Vagina (tissue), 2 donors: ENCODE measurements at places on chromosomes 16 and 17. TPM values are rescaled to one million over a fixed set of nuclear protein-coding genes. Genes with fewer than 3 reads are reported as not detected.

GRCh38 chr16:83994087-83994486, 26.0 kb downstream of the NECAB2 start:
- no peak for DNase-seq

- DNase-seq = no peak
These were observed 200.8 kb upstream of the KCNJ16 start for GRCh38 chr17:69874175-69874670.

- no peak for DNase-seq
These were observed 25.5 kb downstream of the STH start for GRCh38 chr17:46024590-46024989.

DNA sequence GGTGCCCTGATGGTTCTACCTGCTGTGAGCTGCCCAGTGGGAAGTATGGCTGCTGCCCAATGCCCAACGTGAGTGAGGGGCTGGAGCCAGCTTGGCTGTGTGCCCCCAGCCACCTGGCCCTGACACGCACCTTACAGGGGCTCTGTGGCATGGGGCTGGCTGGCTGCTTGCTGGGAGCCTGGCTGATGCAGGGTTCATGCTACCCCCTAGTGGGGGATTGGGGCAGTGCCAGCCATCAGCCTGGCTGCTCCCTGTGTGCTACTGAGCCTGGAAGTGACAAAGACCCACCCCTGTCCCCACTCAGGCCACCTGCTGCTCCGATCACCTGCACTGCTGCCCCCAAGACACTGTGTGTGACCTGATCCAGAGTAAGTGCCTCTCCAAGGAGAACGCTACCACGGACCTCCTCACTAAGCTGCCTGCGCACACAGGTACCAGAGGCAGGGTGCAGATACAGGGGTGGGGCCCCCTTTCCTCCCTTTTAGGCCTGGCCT, 5.7 kb downstream of the GRN start:
- no peak for DNase-seq

DNA sequence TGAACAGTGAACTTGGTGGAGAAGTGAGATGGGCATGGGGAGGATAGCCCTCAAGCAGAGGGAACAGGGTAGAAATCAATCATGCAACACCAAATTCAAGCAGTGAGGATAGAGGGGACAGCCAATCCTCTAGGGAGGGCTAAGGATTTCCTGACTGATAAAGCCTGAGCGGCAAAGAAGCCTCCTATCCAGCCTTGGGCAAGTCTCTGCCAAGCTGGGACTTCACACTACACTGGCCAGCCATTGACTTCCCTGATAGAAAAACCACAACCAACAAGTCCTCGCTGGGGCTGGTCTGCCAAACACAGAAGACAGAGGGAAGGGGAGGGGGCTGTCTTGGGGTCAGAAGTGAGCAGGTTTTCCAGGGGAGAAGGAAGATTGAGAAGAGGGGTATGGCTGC, 2.5 kb upstream of the FBXL19 start:
- no peak for DNase-seq

DNA sequence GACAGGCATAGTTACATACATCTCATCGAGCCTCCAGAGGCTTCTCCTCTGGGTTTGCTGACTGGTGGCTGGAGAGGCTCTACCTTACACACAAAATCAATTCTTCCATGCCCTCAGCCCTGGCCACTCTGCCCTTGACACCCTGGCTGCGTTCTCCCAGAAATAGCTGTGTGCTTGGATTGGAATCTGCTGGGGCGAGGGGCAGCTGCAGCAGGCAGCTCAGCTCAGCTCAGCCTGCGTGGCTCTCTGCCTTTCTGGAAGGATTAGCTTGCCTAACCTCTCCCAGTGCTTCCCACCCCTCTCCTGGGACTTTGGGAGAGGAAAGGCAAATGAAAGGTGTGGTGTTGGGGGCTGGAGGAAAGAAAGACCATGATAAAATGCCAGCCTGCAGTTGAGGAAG, 216.1 kb downstream of the ENGASE start:
- no peak for DNase-seq

GRCh38 chr17:66383333-66383732, 80.9 kb downstream of the PRKCA start:
- no peak for DNase-seq

DNA sequence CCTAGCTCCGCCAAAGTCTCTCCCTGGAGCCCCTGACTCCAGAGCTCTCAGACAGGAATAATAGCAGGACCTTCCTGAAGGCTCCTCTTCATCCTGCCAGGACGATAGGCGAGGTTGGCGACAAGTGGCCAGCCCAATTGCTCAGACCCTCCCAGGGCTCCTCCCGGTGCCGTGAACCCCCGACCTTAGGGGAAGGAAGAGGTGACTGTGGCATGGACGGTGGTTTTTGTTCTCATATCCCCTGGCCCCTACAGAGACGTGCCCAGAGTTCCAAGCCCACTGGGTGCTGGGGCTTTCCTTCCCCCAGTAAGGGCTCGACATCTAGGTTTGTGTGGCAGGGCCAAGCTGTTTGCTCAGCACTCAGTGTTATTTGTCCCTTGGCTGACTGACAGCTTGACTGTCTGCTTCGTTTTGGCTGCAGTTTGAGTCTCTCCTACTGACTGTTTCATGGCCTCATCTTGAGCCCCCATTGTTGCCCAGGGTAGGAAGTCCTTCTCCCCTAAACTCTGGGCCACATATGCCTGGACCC, 4.6 kb upstream of the ADCY7 start:
- DNase-seq = no peak

- DNase-seq = no peak
These were observed 685 bp downstream of the PAQR4 start for GRCh38 chr16:2969545-2970521.

- DNase-seq = no peak
These were observed 29.4 kb downstream of the GRB7 start for GRCh38 chr17:39767147-39767546.

DNA sequence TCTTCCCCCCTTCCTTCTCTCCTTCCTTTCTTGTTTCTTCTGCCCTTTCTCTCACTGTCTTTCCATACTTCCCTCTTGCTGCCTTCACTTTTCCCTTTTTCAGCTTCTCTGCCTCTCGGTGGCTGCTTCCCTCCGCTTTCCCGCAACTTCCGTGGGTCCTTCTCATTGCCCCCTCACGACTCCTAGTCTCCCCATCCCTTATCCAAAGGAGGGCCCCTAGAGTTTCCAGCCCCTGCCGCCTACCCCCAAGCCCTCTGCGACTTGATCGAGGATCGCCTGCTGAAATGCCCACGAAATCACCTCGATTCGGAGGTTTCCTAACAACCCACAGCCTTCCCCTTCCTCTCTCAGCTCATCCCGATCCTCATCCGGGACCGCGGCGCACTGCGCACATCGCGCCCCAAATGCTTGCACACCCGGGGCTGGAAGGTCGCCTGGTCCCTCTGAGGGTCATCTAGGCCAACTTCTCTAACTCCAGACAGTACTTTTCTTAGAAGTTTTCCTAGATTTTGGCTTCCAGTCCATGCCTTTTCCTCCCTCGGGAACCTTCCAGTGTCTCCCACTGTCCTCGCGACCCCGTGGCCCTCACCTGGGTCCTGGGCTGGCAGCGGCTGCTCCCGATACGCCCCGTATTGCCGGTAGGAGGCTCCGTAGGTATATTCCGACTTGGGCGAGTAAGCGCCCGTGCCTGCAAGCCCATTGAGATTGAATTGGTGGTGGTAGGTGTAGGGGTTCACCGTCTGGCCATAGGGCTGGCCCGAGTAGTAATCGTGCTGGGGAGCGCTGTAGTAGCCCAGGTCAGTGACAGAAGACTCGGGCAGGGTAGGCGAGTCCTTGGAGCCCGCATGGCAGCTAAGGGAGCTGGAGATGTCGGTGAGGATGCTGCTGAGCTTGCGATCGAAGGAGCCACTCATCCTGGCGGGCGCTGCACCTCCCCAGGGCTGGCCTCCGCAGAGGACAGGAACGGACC, 654 bp downstream of the DLX3 start:
- no peak for DNase-seq

DNA sequence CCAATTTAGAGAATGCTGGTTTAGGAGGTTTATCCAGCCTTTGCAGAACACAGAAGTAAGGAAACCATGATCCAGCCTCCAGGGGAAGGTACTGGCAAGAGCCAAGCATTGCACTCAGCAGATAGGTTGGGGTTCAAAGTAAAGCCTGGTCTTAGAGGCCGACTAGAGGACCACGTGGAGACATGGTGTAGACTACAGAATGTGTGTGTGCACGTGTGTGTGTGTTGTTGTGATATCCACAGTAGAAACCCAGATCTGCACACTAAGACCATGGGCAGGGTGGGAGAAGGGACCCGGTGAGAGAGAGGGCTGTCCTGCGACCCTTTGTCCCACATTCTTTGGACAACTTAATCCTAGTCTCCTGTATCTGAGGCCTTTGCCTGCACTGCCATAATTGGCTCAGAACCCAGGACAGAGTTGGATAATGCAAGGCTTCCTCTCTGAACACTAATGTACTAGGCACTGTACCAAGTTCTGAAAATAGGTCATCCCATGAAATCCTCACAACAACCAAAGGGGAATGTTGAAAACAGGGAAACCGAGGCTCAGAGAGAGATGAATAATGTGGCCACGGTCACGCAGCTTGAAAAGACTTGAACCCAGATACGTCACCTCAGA, 325.1 kb upstream of the HSBP1 start:
- peak; percentile 4 for DNase-seq

DNA sequence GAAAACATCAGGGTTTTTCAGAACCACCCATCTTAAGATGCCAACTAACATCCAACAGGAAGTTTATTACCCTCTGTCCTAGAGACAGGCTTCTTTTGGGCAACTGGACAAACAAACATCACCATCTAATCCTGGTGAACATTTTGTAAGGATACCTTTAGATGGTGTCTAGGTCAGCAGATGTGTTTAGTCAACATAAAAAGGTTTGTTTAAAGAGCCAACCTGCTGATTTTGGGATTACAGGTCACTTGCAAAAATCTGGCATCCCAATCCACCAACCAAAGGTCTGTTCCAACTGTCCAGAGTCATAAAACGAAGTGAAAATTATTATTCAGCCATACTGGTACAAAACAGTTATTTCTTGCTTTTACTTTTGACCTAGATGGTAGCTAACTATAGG, 145.2 kb upstream of the C17orf78 start:
- no peak for DNase-seq

DNA sequence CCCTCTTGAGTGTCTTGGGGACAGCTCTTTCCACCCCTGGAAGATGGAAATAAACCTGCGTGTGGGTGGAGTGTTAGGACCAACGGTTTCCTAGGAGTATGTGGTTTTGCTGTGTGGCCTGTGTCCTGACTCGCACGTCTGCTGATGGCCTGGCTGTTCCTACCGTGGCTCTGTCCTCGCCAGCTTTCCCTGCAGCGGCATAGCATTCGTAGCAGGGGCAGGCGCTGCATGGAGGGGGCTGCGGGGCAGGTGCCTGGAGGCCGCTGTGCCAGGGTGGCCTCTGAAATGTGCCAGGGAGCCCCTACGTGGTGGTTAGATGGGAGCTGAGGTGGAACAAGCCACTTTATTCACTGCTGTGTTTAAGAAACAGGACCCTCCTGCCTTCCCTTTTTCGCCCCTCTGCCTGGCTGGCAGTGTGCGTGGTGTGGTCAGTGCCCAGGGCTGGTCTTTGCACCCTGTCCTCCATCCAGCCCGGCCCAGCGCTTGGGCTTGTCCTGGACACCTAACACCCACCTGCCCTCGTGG, 10.6 kb downstream of the SLC16A3 start:
- no peak for DNase-seq

GRCh38 chr16:87924811-87925670, 11.3 kb downstream of the CA5A start:
- no peak for DNase-seq

GRCh38 chr16:978403-978802, 3.2 kb upstream of the SOX8 start:
- DNase-seq = no peak

DNA sequence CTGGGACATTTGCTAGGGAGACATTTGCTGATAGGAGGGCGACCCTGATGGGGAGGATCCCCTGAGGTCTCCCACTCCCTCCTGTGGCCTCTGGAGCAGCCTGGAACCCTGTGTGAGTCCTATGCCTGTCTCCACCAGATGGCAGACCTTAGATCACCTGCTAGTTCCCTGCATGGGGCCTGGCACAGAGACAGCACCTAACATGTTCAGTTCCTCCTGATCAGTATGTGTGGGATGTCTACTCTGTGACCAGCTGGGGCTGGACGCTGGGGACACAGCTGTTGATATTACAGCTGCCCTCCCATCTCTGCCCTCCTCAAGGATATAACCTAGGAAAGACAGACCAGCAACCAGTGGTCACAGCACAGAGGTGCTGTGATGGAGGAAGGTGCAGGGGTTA, 1.1 kb upstream of the ADCY7 start:
- DNase-seq = no peak

GRCh38 chr16:12503191-12503590, 300.5 kb downstream of the CPPED1 start:
- no peak for DNase-seq

DNA sequence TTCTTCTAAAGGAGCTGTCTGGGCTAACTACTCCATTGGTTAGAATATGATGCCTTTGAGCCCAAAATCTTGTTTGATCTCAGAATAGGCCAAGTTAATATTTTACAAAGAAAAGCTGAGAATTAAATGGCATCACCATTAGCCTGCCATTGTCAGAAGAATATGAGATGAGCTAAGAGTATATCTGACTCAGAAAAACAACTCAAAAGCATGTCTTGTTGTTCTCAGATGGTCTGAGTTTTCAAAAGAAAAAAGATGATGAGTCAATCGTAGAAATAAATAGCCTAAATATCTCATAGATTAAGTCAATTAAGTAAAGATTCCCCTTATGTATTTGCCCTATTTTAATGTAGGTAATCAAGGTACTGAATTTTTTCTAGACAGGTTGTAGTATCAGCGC, 197.1 kb upstream of the TBX2 start:
- DNase-seq = no peak

DNA sequence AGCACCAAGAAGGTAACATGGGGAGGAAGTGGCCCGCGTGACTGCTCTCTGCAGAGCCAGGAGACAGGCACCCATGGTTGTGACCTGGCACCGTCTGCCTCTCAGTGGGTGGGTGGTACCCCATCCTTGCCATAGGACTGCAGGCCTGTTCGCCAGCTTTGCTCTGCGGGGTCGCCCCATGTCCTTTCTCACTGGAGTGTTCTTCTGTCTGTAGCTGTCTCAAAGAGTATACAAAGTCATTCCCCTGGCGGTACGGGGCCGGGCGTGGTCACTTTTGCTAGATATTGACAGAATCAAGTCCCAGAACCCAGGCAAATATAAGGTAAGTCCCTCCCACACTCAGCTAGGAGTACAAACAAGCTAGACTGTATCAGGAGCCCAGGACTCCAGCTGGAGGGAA, 6.0 kb downstream of the TBC1D26 start:
- DNase-seq = peak; percentile 88

GRCh38 chr17:8941980-8942622, 23.4 kb downstream of the PIK3R5 start:
- DNase-seq = no peak

GRCh38 chr17:4214157-4214556, 49.6 kb downstream of the ANKFY1 start:
- no peak for DNase-seq

- DNase-seq = no peak
These were observed 30.4 kb upstream of the CRHR1 start for GRCh38 chr17:45753645-45754225.

Gene VASN
- 37.6 TPM for total RNA-seq

Gene AANAT
- total RNA-seq = not detected

Gene CDYL2
- 2.9 TPM for total RNA-seq

Gene ATP2C2
- 35.1 TPM for total RNA-seq

Gene SPATA22
- total RNA-seq = not detected

Gene B3GNT9
- 12.8 TPM for total RNA-seq

Gene C17orf100
- total RNA-seq = 3.2 TPM

Gene VMO1
- total RNA-seq = 12.5 TPM

Gene ARL5C
- not detected for total RNA-seq

Gene PLXDC1
- total RNA-seq = 6.6 TPM

Gene ACSM5
- 2.9 TPM for total RNA-seq

Gene TBC1D3L
- 23.8 TPM for total RNA-seq

Gene ARHGDIA
- 120 TPM for total RNA-seq

Gene RPTOR
- total RNA-seq = 38.3 TPM

Gene CTRL
- 3.2 TPM for total RNA-seq

Gene KRTAP4-5
- total RNA-seq = not detected

Gene FAM171A2
- total RNA-seq = 4.2 TPM
